ENCODE measurements at places on chromosomes 4 and X. TPM values are rescaled to one million over a fixed set of nuclear protein-coding genes. Genes with fewer than 3 reads are reported as not detected.

Gene USP53
- 27.8 TPM for total RNA-seq

Gene ALPK1
- total RNA-seq: 7.0 TPM

Gene FAM47A
- total RNA-seq: not detected

Gene CFP
- total RNA-seq: 6.2 TPM

Gene TAF7L
- total RNA-seq: not detected

Gene MAMLD1
- 0.39 TPM for total RNA-seq

Gene SLC25A5
- 182 TPM for total RNA-seq

Gene FGFBP2
- 9.9 TPM for total RNA-seq

Gene SLBP
- 62.6 TPM for total RNA-seq

Gene SPANXN1
- total RNA-seq: not detected

Gene EDNRA
- not detected for total RNA-seq

Gene CXXC4
- not detected for total RNA-seq

Gene LRCH2
- total RNA-seq: not detected

Gene TCEAL5
- total RNA-seq: not detected

Gene GPC4
- total RNA-seq: not detected

Gene SSX2B
- total RNA-seq: not detected

Gene SLC25A31
- total RNA-seq: not detected

Gene ADGRG4
- not detected for total RNA-seq

Gene MMGT1
- total RNA-seq: 35.6 TPM

Gene NSUN7
- 0.35 TPM for total RNA-seq

Gene CPE
- total RNA-seq: not detected

Gene AADAT
- not detected for total RNA-seq

Gene GPR119
- not detected for total RNA-seq

Gene LANCL3
- total RNA-seq: 0.14 TPM

Gene ANOS1
- total RNA-seq: not detected

Gene MAP7D2
- total RNA-seq: not detected

Gene PNMA5
- total RNA-seq: not detected

Gene SH3RF1
- total RNA-seq: not detected

Gene SPANXN4
- not detected for total RNA-seq

Gene ARMCX6
- 45.6 TPM for total RNA-seq

Gene SSX3
- total RNA-seq: not detected

Gene TMEM150C
- not detected for total RNA-seq

Gene TMEM185A
- total RNA-seq: 6.9 TPM

Gene CCNA2
- 0.43 TPM for total RNA-seq

Gene NUP54
- 95.7 TPM for total RNA-seq

Gene MEPE
- not detected for total RNA-seq

Gene STOX2
- total RNA-seq: not detected

Gene NOX1
- total RNA-seq: not detected

Gene MAP9
- total RNA-seq: 17.2 TPM

Gene REELD1
- 0.38 TPM for total RNA-seq

Gene NALF2
- not detected for total RNA-seq

Gene GPRIN3
- 34.4 TPM for total RNA-seq

Gene TNMD
- not detected for total RNA-seq

Gene HSFX1
- total RNA-seq: not detected

Gene DCX
- not detected for total RNA-seq

Gene GPR82
- not detected for total RNA-seq

Gene HPGD
- 9.1 TPM for total RNA-seq

Gene SPANXB1
- total RNA-seq: not detected

Gene PNCK
- total RNA-seq: 0.68 TPM

Gene CTAG2
- not detected for total RNA-seq

Gene CSN1S1
- total RNA-seq: not detected

Gene CT45A5
- not detected for total RNA-seq

Gene CLIC2
- total RNA-seq: not detected

Gene MBNL3
- 22.0 TPM for total RNA-seq

Gene MID1
- not detected for total RNA-seq

Gene NFXL1
- 8.1 TPM for total RNA-seq

Measured in CD8-positive, alpha-beta T cell (primary cell).